Hindlimb muscle (tissue), 1 donor: ENCODE measurements at places on chromosomes 11 and 22.

DNA sequence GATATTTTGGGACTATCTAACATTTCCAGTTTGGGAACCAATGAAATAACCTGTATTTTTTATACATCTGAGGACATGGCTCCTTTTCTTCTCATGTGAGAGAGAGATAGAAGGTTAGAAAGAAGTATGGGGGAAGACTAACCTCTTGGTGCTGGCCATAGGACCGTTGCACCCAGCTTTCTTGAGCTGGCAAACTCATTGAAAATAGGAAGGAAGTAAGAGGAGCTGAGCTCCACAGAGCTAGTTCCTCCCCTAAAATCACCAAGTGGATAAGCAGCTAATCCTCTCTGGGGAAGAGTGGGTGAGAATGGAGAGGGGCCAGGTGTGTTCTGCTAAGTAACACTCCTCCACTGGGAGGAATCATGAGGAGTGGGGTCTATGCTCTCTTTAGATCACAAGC, 387.4 kb upstream of the CADM1 start:
- no peak for DNase-seq

GRCh38 chr11:70381872-70382861, 16.2 kb upstream of the CTTN start:
- DNase-seq: no peak

DNA sequence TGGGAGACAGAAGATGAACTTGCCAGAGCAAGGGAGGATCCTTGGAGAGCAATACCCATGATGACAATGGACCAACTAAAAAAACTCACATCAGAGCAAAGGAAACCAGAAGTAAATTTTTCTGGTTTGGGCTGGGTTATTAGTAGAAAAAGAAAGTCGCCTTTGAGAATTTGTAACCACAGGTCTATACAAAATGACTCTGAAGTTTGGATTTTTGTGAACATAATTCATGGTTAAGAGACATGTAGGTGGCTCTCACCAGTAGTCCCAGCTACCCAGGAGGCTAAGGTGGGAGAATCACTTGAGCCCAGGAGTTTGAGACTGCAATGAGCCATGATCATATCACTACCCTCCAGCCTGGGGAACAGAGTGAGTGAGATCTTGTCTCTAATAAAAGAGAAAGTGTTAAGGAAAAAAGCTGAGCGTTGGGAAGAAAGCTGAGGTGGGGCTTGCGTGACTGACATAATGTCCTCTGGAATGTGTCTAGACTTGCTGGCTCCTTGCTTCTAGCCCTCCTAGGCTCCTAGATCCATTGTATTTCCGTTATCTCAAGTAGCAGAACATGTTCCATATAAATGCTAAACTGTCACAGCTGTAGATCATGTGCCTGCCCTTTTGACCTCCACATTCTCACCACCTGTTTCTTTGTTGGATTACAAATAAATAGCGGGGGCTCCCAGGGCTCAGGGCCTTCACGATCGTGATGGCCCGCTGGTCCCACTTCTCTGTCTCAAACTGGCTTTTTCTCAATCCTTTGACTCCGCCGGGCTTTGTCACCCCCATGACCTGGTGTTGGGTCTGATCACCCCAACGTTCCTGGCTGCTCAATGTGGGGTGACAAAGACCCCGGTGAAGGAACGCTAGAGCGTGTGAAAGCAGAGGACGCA, 56.2 kb upstream of the SC5D start:
- no peak for DNase-seq

GRCh38 chr11:116782728-116783127, 5.1 kb downstream of the ZPR1 start:
- no peak for DNase-seq

DNA sequence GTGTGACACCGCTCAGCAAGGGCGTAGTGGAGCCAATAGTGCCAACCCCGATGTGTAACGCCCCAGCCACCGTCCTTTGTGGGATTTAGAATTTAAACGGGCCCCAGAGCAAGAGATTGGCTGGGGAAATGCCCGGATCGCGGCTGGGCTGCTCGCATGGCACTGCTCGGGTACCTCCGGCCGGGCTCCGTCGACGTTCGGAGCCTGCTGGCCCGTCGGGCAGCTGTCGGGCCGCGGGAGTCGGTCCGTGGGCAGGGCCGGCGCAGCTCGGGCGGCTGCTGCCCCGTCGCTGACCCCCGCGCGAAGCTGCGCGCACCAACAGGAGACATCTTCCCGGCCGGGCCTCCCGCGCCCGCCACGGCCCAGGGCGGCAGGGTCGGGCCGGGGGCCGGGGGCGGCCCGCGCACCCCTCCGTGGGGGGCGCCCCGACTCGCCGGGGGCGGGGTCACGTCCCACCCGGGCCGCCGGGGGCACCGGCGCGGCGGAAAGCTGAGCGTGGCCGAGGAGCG, 1.3 kb upstream of the KDM2A start:
- DNase-seq: peak; percentile 50

DNA sequence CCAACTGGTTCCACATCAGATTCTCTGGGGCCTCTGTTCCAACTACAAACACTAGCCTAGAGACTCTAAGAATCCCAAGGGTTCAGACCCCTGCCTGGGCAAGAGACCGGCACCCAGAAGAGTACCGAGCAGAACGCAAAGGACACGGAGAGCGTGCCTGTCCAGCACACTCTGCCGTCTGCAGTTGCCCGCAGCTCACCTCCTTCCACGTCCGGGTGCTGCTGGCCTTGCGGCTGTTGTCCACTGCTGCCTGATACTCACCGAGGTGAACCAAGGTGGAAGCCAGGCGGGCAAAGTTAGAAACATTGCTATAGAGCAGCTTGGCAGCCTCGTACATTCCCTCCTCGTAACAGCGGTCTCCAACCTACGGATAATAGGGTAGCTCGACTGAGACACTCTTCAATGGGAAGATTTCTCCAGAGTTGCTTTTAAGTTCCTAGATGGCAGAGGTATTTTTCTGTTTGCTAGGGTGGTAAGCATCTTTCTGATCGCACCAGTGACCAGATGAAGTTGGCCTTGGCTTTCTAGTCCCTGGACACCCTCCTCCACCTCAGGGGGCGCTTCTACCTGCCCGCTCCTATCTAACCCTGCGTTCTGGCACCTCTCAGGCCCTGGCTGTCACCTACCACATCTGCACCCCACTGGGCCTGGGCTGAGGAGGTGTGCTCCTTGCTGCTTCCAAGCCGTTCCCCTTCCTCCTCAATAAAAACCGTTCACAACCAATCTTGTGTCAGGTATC, 22.8 kb upstream of the SLC25A1 start:
- DNase-seq: no peak

DNA sequence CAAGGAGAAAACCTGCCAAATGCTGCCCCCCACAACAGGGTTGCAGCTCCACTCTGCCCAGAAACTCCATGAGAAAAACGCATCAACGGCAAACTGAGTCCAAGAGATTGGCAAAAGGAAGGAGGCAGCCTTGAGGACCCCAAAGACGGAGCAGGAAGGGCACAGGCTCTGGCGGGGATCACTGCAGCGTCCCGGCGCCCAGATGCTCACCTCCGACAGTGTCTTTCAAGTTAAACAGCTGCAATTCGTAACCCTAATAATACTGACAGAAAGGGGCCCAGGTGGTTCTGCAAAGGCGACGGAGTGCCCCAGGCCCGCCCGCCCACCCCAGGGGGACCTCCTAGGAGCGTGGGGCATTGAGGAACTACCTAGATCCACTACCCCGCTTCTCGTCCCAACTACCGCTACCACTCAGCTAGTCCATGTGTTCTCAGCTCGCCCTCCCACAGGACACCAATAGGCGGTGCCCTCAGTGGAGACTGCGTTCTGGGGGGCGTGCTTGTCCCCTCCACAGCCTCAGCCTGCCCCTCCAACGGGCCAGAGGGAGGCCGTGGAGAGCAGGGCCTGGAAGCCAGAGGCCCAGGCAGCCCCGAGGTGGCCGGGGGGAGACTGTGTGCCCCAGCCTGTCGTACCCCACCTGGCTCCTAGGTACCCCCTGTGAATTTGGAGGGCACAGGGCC, 127.4 kb downstream of the PHF21B start:
- DNase-seq: no peak

GRCh38 chr11:18088366-18088765, 17.5 kb downstream of the SAAL1 start:
- no peak for DNase-seq

DNA sequence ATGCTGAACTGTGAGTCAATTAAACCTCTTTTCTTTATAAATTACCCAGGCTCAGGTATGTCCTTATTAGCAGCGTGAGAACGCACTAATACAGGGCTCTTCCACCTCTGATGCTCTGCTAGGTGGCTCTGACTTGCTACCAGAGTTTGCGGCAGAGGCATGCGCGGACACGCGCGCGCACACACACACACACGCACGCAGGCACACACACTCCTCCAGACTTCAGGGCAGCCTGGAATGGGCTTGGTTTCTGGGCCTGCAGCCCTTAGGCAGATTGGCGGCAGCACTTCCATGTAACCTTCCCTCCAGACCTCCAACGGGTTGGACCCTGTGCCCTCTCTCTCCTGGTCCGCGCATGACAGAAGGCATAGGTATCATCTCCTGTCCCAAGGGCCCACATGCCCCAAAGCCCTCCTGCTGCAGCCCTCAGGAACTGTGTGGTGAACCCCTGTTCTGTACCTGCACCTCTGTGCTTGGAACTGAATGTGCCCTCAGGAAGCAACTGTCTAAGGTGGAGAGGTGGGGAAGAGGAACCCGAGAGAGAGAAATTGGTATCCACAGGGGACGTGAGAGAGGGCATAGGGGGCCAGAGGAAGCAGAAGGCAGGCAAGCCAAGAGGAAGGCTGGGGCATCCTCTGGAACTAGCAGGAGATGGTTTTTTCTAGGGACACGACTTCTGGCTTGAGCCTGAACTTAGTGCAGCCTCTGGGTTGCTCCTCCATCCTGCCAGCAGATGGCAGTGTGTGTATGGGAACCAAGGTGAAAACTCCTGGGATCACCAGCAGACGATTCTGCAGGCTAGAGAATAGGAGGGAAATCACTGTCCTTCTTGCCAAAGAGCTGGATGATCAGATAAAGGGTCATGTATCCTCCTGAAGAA, 23.4 kb upstream of the RIC3 start:
- DNase-seq: peak; percentile 56
